ENCODE measurements at places on chromosomes 2 and 18. TPM values are rescaled to one million over a fixed set of nuclear protein-coding genes. Genes with fewer than 3 reads are reported as not detected.

DPP4 gene
- total RNA-seq = 2.4 TPM

NLRC4 gene
- 4.0 TPM for total RNA-seq

DQX1 gene
- not detected for total RNA-seq

- no peak for DNase-seq
These were observed 45.6 kb downstream of the DDX18 start for GRCh38 chr2:117859924-117860647.

CDKL4 gene
- 1.2 TPM for total RNA-seq

GRCh38 chr2:12106440-12107080 lies 360.1 kb downstream of the LPIN1 start:
- peak; percentile 85 for DNase-seq

Data from posterior vena cava (tissue), 2 donors.